Eye (tissue), 1 donor: ENCODE measurements at places on chromosomes 12 and 14.
A peak's percentile ranks its signal among the peaks of the same experiment; 100 is the strongest.

GRCh38 chr14:24941719-24942118 is 108.2 kb downstream of the STXBP6 start:
- peak; percentile 33 for DNase-seq

GRCh38 chr14:99879401-99880295 is 86.4 kb downstream of the EML1 start:
- peak; percentile 80 for DNase-seq

GRCh38 chr12:118061873-118062843 is 1.2 kb upstream of the WSB2 start:
- DNase-seq, result peak; percentile 86

GRCh38 chr14:20719777-20720176 is 25.9 kb upstream of the EDDM3A start:
- peak; percentile 19 for DNase-seq

- DNase-seq, result no peak
These were observed 52.0 kb upstream of the SOCS2 start for GRCh38 chr12:93520454-93520853.
